ENCODE measurements at places on chromosomes 4 and X. TPM values are rescaled to one million over a fixed set of nuclear protein-coding genes. Genes with fewer than 3 reads are reported as not detected.

GRCh38 chrX:134202561-134202960 lies 34.4 kb upstream of the CCDC160 start:
- ATAC-seq = no peak

Gene CXCL8
- total RNA-seq = 3.2 TPM

Gene HGFAC
- total RNA-seq = not detected

Gene KDR
- 4.2 TPM for total RNA-seq

- ATAC-seq = no peak
Measured at GRCh38 chr4:183008492-183008891, 90.6 kb upstream of the WWC2 start.

GRCh38 chr4:74501579-74501978 lies 56.6 kb downstream of the AREG start:
- no peak for ATAC-seq

DNA sequence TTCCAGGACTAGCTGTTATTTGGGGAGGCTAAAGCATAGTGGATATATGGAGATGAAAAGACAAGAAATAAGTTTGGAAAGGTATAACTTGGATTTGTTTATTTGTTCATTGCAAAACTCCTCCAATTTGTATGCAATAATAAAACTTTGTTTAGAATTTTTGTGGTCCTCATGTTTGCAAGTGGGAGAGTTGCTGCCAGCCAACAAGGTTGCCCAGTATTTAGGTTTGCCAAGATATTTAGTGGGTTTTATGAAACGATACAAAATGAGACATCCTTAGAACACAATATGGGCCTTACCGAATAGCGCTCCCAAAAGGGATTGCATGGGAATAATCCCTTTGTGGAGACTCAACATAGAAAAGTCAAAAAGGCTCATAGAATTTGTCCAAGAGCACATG lies 162.1 kb downstream of the INPP4B start:
- ATAC-seq = no peak

GRCh38 chr4:83358410-83358809 lies 23.8 kb upstream of the HPSE start:
- peak; percentile 41 for ATAC-seq
